A172 (cell line): ENCODE measurements at places on chromosomes 1 and 21. TPM values are rescaled to one million over a fixed set of nuclear protein-coding genes. Genes with fewer than 3 reads are reported as not detected.

DNA sequence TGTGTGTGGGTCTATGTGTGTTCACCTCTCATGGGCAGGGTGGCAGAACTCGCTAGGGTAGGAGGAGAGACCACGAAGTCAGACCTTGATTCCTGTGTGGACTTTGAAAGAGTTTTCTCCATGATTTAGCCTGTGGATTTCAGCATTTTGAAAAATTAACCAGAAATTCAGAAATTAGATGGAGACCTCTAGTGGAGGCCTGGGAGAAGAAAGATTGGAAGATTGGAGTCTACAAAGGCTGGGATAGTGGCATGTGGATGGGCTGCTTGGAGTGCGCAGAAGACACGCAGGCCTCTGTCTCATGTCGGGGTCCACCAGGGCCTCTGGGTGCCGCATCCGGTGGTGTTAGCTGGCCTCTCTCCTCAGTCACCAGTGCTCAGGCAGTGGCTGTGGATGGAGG lies 18.9 kb upstream of the IGSF5 start:
- no peak for DNase-seq

DNA sequence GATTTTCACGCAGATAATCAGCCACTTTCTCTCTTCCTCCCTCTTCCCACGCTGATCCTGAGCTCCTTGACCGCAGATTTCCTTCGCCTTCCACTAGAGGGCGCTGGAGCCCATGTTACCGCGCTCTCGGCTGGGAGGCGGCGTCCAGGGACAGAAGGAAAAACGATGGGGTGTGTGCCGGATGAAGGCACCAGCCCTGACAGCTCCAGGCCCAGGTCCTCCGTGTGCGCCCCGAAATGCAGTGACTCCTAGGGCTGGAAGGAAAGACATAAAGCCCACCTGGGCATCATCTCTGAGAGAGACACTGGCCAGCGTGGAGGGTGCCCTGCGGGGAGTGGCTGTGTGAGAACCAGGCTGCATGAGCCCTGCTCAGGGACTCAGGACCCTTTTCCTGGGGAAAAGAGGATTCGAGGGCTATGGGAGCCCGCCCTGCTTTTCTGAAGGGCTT lies 44.9 kb upstream of the CYP2J2 start:
- DNase-seq = peak; percentile 32

DNA sequence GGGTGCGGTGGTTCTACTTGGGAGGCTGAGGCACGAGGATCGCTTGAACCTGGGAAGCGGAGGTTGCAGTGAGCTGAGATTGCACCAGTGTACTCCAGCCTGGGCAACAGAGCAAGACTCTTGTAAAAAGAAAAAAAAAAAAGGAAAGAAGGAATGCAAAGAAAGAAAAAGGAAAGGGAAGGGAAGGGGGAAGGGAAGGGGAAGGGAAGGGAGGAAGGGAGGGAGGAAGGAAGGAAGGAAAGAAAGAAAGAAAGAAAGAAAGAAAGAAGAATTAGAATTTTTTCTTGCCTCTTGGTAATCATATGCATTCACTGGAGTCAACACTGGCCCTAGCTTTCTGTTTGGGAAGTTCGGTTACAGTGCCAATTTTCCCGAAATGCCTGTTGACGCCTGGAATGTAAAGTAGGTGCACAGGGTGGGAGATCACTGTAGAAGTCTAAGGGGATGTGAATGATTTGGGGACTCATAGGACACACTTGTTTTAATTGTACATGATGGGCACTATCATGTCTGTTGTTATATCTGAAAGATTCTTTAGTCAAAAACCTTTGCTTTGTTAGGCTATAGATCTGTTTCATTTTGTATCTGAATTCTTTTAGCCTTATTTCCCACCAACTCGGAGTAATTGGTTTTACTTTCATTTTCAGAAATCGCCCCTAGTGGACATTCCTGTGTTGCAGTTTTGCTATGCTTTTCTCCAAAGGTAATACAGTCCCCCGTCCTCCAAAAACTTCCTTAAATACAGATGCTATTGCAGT lies 59.8 kb upstream of the MORC3 start:
- DNase-seq = peak; percentile 79

- DNase-seq = no peak
These were observed 2.7 kb downstream of the PPFIA4 start for GRCh38 chr1:203028784-203029553.

DNA sequence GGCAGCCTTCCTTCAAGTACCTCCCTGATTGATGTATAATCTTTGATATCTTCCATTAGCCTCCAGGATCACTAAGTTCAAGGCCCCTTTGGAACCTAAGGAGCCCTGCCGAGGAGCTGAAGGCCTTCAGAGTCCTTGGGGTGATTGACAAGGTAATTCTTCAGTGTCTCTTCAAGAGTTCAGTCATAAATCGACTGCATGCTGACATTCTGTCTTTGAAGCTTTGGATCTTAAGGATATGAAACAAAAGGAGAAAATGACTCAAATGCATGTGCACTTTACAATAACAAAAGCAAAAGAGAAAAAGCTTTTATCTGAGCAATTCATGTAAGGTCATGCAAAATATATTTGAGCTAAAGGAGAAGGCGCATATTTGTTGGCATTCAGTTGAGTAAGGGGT lies 125.3 kb downstream of the RPS6KC1 start:
- DNase-seq = no peak

DNA sequence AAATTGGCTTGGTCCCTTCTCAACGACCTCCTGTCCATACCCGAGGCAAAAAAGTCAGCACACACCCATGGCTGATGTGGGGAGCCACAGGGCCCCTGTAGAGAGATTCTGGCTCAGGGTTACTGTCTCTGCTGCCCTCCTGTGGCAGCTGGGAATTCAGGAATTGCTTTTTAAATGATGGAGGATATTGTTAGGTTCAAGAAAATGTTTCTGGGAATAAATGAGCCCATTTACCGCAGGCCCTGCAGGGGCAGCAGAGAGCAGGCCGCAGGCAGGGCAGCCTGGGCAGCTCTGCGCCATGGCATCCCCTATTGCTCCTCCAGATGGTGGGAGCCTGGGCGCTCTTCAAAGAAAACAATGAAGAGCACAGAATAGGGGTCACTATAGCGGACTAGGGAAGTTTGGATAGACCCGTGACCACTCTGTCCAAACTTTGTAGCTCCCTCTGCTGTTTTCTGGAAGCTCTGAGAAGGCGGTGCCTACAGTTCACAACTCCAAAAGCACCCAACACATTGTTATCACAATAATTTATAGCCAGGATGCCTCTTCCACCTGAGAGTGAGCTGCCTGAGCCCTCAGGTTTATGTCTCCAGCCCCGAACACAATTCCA lies 201.1 kb downstream of the BACH1 start:
- DNase-seq = peak; percentile 41

DNA sequence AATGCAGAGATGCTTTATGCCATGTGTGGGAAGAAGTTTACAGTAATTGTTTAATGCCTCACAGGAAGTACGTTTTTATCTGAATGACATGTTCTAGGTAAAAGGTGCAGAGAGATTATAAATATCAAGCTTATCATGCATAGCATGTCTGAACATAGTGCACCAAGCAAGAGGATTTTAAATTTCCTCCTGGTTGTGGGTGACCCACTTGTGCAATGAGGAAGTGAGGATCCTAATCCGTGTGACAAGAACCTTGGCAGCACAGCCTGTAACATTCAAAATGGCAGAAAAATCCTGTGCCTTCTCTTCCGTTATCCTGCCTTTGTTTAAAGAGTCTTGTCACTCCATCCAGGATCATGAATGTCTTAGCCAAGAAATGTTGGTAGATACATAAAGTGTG lies 75.6 kb downstream of the PLA2G4A start:
- DNase-seq = no peak

GRCh38 chr1:82534996-82535395 lies 734.3 kb downstream of the ADGRL2 start:
- no peak for DNase-seq

DNA sequence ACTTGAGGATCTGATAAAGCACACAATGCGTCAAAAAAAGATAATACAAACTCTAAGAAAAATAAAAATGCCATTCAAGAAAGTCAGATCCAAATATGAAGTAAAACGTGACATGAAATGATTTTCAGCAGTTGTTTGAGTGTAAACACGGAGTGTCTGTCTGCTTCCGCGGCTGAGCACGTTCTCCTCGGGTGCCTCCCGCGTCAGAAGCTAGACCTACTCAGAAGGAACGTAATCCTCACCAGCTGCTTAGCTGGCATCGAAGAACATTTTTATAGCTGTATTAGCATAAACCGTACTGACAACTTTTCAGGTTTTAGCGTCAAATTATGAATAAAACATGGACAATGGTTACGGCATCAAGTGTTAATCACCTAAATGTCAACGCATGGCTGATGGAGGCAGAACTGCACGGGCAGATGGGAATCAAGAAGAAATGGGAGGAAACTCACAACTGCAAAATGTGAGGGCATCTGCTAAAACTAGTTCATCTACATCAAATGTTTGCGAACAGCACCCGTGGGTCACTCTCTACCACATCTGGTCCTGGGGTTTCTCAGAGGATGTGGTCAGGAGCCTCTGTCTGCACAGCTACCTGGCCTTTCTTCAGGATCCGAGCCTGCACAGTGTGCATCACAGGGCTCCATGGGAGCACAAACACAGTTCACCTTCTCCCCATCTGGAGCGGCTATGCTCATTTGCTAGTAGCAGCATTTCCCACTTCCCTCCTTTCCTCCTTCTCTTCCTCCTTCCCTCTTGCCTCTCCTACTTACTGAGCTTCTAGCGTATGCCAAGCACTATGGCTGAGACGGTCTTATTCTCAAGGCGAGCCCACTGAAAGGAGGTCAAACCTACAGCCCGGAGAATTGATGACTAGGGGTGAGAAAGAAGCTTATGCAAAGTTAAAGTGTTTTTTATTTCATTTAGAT lies 40.0 kb downstream of the RCAN1 start:
- no peak for DNase-seq

DNA sequence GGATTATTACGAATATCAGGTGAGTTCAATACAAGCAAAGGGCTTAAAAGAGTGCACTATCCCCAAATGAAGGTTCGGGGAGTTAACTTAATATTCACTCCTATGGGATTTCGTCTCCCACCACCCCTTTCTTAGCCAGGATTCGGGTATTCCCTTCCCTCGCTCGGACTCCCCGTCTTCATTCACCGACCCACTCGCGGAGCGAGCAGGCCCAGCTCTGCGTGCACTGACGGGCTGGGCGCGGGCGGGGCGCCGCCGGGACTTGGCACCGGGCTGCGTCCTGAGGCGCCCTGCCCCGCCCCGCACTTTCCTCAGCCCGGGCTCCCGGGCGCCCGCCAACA lies 7.7 kb upstream of the MPZL1 start:
- no peak for DNase-seq

DNA sequence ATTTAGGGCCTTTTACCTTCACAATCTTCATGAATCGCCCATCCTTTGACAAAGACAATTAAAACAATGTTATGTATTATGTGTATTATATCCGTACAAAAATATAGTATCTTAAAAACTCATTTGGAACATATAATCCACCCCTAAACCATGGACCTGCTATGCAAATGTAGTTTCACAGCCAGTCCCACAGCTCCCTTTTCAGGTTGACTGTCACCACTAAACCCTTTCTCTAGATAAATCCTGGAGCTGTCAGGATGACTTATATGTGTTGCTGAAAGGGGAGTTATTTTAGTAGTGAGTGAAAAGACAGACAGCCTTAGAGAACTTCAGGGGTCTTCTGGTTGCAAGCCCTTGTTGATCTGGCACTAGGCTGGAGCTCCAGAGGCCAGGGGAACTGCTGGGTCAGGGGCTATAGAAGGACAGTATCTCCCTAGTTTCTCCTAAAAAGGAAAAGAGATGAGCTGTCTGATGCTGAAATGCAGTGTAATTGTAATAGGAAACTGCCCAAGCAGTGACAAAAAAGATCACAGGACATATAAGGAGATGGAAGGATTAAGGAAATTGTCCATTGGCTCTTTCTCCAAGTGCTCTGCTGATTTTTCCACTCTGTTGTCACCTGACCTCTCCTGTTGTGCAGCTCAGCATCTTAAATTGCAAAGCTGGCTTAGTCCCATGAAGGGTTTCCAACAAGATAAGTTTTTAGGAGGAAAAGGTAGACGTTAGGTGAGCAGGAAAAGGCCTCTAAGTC lies 127.7 kb downstream of the S1PR1 start:
- no peak for DNase-seq

DNA sequence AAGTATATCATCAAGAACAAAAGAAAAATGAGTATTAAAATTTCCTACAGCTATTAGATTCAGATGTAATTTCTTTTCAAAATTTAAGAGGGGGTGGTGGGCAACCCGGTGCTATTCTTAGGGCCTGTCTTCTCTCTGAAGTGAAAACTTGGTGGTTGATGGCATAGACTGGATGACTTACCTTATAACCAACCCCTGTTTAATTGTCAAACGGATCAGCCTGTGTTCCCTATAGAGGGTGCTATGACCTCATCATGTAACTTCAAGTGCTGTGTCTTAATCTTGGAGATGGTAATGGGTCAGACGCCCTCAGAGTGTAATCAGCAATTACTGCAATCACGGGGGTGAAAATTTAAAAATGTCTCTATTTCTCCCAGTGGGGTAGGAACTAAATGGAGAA lies 176.2 kb downstream of the PCP4 start:
- DNase-seq = no peak

- no peak for DNase-seq
These were observed 49.3 kb downstream of the CDC42BPA start for GRCh38 chr1:227268943-227269342.

GRCh38 chr1:32741413-32742198 lies 39.0 kb upstream of the SYNC start:
- DNase-seq = no peak

DNA sequence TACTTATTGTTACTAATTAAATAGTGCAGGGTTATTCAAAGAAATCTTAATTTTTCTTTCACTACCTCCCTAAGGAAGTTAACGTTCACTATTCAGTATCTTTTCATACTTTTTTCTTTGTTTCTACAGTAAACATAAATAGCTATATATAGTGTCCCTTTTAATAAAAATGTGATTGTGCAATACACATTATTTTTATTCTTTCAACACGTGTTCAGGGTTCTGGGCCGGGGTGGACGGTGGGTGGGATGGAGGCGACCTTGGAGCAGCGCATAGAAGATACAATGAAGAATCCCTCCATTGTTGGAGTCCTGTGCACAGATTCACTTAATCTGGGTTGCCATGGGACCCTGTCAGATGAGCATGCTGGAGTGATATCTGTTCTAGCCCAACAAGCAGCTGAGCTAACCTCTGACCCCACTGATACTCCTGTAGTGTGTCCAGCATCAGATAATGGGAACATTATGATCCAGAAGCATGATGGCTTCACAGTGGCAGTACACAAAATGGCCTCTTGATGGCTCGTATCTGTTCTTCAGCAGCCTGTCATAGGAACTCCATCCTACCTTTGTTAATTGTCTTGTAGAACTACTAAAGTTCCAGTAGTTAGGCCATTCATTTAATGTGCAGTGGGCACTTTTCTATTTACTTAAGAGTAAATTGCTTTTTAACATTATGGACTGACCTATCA lies 155.9 kb upstream of the L1TD1 start:
- DNase-seq = no peak

Gene CNKSR1
- not detected in 2 replicates for total RNA-seq

Gene LDLRAD2
- not detected in 2 replicates for total RNA-seq

Gene MYOM3
- 12.5 and 14.2 TPM in 2 replicates for total RNA-seq

Gene C1orf94
- not detected in 2 replicates for total RNA-seq

Gene NHLH1
- total RNA-seq = not detected in 2 replicates

Gene ZNF683
- total RNA-seq = not detected in 2 replicates

Gene AMY2B
- total RNA-seq = not detected in 2 replicates
